Stimulated activated CD4-positive, alpha-beta T cell treated with anti-CD3 and anti-CD28 coated beads, Interleukin-15, amount 100 ng/mL, for 24 hours (primary cell): ENCODE measurements at places on chromosomes 2 and 18.
A peak's percentile ranks its signal among the peaks of the same experiment; 100 is the strongest.

DNA sequence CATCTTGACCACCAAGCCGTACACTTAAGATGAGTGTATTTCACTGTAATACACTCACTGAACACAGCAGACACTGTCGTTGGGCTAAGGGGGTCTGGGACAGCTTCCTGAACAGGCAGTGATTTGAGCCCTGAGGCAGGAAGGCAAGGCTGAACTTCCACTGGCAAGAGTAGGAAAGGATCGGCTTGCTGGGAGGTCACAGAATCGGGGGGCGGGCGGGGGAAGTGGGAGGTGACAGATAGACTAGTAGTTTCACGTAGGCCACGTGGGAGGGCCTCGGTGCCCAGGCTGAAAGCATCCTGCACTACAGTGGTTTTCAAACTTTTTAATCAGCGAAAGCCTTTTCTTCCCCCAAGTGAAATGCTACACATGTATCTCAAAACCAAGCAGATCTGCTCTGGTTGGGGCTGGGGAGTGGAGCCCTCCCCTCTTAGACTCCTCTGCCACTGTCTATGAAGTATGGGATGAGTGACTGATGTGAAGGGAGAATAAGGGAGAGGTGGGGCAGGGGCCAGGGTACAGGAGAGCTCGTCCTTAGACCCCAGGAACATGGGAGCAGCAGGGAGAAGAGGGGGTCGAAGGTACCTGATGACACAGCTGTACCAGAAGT is 8.6 kb downstream of the PARD6G start:
- no peak for DNase-seq

DNA sequence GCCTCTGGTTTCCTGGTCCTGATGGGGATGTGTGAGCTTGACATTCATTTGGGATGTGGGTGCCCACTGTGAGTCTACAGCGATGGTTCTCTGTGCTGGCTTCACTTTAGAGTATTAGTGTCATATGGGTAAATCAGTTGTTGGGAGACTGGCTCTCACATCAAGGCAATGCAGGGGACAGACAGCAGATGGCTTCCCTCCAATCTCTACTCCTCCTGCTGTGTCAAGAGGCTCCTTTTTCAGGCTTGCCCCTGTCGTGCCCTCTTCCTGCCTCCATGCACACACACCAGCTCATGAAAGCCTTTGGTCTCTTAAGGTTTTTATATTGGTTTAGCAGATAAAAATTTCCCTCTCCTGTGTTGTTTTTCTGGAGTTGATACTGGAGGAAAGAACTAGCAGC is 315.6 kb downstream of the RDH14 start:
- DNase-seq, result no peak

- no peak for DNase-seq
Measured at GRCh38 chr2:231673348-231673770, 35.0 kb upstream of the PTMA start.

- no peak for DNase-seq
Measured at GRCh38 chr2:119260646-119261492, 37.2 kb downstream of the STEAP3 start.

- no peak for DNase-seq
Measured at GRCh38 chr2:188766471-188766856, 207.7 kb upstream of the COL3A1 start.

DNA sequence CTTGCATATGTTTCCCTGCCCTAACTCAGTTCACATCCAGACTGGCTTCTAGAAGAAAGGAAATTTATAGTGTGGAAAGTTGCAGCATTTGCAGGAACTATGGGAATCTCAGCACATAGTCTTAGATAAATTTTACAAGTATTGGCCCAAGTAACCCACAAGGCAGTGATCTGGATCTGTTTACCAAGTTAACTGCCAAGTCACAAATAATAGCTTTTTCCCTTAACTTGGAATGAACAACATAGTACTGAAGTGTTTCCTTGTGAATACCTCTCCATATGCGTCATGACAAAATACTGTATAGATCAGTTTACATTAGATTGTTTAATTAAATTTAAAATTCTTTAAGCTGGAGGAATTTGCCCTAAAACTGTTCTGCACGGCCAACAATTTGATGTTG is 255.8 kb upstream of the EPAS1 start:
- DNase-seq, result no peak

GRCh38 chr18:61574665-61575064 is 241.4 kb downstream of the CDH20 start:
- no peak for DNase-seq

GRCh38 chr2:196278491-196278911 is 107.1 kb upstream of the STK17B start:
- DNase-seq, result peak; percentile 76

- DNase-seq, result no peak
Measured at GRCh38 chr2:85503168-85503850, 35.7 kb upstream of the MAT2A start.

GRCh38 chr2:192828175-192828574 is 633.4 kb upstream of the TMEFF2 start:
- DNase-seq, result no peak

DNA sequence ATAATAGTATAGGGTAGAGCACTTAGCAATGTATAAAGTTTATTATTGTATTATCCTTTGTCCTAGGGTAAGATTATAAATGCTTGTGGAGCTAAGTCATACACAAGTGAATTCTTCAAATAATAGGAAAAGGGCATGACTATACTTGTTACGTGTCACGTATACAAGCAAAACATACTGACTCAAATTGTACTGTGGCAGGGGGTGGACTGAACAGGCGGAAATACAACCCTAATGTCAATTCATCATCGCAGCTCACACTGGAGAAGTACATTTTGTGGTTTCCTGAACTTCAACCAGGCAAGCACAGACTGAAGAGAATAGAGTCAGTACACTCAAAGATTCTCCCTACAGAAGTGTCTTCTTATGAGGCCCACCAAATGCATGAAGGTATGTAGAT is 201.0 kb downstream of the MBD2 start:
- DNase-seq, result no peak

GRCh38 chr2:144628566-144628965 is 108.6 kb upstream of the ZEB2 start:
- no peak for DNase-seq

GRCh38 chr2:20972792-20973565 is 70.9 kb downstream of the APOB start:
- no peak for DNase-seq

GRCh38 chr2:42965910-42966309 is 173.5 kb upstream of the HAAO start:
- DNase-seq, result no peak

GRCh38 chr18:31680433-31680811 is 4.0 kb downstream of the B4GALT6 start:
- DNase-seq, result no peak

- no peak for DNase-seq
Measured at GRCh38 chr2:16828828-16829160, 163.2 kb upstream of the CYRIA start.

DNA sequence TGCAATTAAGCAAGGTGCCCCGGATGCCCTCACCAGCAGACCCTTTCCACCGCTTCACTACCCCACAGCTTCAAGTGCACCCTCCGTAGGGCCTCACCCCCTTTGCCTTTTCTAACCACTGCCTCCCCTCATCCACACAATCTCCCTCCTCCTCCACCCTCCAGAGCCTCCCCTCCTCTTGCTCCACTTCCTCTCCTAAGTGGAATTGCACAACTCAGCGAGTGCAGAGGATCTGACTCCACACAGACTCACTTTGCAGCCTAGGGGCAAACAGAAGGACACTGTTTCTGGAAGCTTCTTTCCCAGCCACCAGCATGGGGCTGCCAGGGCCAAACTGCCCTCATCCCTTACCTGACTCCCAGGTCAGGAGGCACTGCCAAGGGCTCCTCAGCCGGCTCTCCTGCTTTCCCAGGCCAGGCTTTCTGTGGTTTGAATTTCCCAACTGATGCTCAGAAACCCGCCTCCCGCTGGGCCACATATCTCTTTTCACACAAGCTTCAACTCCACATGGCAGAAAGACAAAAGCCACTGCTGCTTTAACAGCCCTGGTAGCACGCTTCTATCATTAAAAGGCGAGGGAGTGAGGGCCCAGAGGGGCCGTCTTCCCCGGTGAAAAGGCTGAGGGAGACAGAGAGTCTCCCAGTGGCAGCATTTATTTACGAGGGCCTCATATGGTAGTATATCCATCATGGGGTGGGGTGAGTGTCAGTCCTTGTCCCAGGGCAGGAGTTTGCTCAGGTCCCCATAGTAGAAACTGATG is 74.7 kb upstream of the MGAT4A start:
- no peak for DNase-seq

- no peak for DNase-seq
Measured at GRCh38 chr2:3598197-3598910, 3.4 kb downstream of the COLEC11 start.

DNA sequence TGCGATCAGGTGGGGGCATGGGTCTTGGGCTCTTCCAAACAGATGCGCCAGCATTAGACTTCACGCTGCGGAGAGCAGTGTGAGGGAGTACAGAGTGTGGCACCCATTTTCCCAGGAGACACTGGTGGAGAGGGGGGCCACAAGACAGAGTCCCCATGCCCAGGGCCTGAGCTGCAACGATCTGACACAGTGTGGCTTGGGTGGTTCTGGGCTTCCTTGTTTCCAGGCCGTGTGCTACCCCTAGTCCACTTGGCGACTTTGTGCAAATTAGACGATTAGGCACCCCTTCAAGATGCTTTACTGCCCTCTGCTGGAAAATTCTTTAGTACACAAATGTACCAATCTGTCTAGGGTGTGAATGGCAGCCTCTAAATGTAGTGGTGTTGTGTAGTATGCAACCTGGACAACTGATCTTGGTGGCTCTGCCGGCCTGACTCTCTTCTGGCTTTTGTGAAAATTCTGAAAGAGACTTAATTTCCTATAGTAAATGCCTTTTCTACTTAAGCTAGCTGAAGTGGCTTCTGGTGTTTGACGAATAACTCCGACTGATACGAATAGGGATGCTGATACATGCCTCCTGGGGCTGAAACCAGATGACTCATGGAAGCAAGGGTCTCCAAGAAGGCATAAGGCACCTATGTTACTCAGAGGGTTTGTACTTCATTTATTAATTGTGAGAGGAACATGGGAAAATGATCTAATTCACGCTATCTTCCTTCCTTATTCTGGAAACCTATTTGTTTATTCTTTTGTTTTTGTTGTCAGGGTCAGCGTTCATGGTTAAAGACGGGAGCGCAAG is 92.3 kb upstream of the SMAD2 start:
- no peak for DNase-seq

GRCh38 chr2:9313443-9313842 is 106.8 kb downstream of the ASAP2 start:
- no peak for DNase-seq

- no peak for DNase-seq
Measured at GRCh38 chr18:36661999-36662398, 166.8 kb downstream of the TPGS2 start.

DNA sequence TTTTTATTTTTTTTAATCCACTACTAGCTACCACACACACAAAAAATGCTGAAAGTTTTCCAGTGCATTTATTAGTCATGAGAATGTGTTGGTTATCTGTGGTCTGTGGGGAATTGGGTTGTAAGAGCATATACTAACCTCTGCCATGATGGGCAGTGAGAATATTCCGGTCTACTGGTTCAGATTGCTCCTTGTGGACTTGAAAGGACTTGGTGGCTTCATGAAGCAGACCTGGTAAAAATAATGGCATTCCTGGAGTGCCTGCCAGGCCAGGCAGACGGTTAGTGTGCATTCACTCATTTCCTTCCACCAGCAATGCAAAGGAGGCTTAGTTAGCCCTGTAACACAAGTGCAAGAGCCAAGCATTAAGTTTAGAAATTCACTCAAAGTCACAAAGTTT is 150.8 kb downstream of the THSD7B start:
- DNase-seq, result no peak

GRCh38 chr2:241903121-241904010 is 33.8 kb downstream of the RTP5 start:
- DNase-seq, result no peak

- DNase-seq, result peak; percentile 15
Measured at GRCh38 chr18:50805732-50806131, 14.1 kb downstream of the MRO start.

DNA sequence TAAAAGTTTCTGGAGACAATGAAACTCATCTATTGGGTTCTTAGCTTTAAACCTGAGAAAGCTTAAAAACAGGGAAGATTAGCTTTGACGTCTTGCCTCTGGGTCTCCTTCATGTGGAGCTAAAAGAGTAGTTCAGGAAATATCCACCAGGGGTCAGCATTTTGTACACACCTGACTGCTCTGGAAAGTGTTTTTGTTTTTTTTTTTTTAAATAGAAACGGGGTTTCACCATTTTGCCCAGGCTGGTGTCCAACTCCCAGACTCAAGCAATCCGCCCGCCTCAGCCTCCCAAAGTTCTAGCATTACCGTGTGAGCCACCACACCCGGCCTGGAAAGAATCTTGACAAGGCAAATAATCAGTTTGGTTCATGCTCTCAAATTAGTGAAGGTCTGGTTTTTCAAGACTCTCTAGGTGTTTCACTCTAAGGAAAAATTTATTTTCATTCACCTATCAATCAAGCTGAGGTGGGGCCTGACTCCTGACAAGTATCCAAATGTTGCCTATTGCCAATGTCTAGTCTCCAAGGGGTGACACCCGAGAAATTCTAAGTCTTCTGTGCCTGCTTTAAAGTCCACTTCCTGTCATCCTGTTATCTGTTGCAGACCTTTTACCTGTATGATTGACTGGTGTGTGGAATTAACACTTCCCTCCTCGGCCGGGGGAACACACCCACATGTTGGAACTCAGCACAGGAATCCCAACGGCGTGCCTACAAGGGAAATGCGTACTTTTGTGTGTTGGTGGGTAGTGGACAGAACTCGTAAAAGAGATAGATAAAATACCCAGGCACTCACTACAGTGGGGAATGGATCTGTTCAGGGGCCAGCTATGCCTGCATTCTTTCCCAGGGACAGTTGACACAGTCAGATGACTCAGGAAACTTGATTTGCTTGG is 11.3 kb downstream of the IL1RN start:
- DNase-seq, result peak; percentile 47

- no peak for DNase-seq
Measured at GRCh38 chr18:9695605-9696004, 12.5 kb upstream of the RAB31 start.

- no peak for DNase-seq
Measured at GRCh38 chr18:60279391-60279790, 93.2 kb downstream of the MC4R start.

- peak; percentile 48 for DNase-seq
Measured at GRCh38 chr2:196987649-196988364, 61.3 kb upstream of the PGAP1 start.

DNA sequence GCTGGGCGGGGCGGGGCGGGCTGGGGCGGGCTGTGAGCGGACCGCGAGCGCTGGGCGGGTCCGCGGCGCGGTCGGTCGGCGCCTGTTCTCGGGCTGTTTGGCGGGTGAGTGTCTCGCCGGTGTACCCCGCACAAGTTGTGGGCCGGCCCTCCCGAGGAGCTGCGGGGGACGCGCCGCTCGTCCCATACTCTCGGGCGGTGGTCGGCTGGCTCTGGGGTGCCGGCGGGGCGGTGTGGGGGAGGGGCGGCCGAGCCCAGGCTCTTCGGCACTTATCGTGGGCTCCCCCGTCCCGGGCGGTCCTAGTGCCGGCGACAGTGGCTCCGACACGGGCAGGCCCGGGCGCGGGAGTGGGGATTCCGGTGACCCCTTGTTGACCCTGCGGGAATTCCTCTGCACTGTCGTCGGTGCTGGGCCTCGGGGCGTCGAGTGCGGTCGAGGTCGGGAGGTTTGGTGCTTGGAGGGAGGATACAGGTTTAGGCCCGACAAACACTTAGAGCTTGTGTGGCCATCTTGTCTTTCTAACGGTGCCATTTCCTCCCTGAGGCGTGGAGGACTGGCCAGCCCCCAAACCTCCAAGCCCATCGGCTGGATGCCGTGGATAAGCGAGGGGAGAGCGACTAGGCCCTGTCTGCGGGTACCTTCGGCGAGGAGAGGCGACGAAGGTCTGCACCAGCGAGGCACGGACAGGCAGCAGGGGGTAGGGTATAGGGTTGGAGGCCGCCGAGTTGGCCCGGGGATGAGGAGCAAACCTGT is at the start of gene SEPTIN2:
SEPTIN2 (plus strand) TSS at position 47 of the 753 bp plus-strand sequence. CDS start 8,308 bp downstream, outside the sequence.
- peak; percentile 78 for DNase-seq
